ENCODE measurements at places on chromosomes 12 and 14.
A peak's percentile ranks its signal among the peaks of the same experiment; 100 is the strongest.

GRCh38 chr12:67853204-67853603 is 136.0 kb upstream of the IFNG-AS1 start:
- no peak for DNase-seq

DNA sequence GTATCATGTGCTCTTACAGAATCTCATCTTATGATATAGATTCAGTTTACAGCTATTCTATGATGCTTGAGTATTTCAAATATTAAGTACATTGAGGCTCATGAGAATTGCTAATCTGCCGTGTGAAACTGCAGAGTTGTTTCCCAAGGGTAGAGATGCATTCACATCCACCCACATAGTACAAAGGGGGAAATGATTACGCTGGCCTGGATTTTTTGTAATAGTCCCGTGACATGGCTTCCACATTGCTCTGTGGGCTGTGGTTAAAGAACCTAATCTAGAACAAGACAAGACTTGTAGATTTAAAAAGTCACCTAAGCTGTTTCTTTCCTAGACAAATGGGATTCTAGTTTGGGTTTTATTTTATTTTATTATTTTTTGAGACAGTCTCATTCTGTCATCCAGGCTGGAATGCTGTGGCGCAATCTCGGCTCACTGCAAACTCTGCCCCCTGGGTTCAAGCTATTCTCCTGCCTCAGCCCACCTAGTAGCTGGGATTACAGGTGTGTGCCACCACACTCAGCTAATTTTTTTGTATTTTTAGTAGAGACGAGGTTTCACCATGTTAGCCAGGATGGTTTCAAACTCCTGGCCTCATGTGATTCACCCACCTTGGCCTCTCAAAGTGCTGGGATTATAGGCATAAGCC is 13.0 kb upstream of the RIOX1 start:
- DNase-seq: no peak

DNA sequence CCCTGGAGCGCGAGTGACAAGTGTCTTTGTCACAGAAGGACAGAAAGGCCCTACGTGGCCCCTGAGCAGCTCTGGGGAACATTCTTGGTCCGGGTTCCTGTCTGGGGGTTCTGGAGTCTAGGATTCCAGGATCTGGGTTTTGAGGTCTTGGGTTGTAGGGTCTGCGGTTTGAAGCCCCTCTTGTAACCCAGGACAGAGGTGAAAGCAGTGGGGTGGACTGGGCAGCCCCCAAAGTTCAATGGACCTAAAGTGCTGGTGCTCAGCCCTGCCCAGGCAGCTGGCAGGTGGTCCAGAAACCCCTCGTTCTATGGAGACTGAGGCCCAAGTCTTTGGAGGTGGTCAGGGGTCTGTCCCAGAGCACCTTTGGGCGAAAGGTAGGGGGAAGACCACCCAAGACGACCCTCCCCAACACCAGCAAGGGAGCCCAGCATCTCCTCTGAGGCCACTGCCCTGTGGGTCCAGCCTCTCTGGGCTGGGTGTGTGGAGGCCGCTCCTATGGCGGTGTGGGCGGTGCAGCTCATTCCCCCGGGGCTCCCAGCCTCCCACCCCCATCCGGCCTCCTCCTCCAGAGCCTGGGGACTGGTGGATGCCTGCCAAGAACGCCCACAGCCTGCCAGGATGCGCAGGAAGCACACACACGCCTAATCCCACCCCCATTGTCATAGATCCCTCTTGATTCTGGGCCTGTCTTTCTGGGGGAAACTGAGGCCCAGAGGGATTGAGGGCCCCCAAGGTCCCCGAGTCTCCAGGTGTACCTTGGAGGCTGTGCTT is 30.2 kb upstream of the ANKRD9 start:
- no peak for DNase-seq

GRCh38 chr12:1680804-1681492 is 9.9 kb upstream of the ADIPOR2 start:
- DNase-seq: no peak

- peak; percentile 63 for DNase-seq
These were observed 32.2 kb upstream of the GNG2 start for GRCh38 chr14:51828017-51828797.

DNA sequence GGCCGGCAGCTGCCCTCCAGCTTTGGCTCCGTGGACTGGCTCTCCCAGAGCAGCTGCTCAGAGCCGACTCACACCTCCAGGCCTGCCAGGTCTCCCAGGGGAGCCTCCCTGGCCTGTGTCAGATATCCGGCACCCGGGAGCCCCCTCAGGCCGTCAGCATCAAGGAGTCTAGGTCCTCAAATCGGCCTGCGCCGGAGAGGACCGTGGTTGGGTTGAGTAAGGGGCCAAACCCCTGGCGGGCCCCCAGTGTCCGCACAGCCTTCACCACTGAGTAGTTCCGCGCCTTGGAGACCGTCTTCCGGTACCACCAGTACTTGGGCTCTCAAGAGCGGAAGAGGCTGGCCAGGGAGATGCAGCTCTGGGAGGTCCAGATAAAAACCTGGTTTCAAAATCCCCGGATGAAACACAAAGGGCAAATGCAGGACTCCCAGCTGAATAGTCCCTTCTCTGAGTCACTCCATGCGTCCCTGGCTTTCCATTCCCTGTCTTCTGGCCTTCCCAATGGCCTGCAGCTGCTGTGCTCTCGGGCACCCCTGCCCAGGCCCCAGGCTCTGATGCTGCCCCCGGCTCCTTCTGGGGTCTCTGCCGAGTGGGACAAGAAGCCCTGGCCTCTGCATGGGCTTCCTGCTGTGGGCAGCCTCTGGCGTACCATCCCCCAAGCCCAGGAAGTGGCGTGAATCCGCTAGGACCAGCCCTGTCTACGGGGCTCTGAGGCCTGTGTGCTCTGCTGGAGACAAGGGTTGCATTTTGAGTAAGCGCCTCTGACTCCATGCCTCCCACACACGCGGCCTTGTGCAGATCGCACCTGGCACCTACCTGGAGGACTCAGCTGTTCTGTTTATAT is 245.1 kb upstream of the ATXN7L3B start:
- DNase-seq: no peak

DNA sequence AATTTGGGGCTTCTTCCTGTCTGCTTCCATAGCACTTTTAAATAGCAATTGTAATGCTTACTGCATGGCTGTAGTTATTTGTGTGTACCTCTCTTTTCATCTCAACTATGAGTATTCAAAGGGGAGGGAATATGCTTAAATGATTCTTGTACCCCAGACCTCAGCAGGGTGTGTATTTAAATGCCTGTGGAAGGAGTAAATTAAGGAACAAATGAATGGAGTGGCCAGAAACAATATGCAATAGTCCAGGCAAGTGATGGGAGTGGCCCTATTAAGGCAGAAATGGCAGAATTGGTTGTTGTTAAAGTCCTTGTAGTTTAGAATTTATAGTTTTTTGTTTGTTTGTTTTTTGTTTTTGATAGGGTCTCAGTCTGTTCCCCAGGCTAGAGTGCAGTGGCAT is 1.5 kb downstream of the RAD51B start:
- DNase-seq: peak; percentile 6

DNA sequence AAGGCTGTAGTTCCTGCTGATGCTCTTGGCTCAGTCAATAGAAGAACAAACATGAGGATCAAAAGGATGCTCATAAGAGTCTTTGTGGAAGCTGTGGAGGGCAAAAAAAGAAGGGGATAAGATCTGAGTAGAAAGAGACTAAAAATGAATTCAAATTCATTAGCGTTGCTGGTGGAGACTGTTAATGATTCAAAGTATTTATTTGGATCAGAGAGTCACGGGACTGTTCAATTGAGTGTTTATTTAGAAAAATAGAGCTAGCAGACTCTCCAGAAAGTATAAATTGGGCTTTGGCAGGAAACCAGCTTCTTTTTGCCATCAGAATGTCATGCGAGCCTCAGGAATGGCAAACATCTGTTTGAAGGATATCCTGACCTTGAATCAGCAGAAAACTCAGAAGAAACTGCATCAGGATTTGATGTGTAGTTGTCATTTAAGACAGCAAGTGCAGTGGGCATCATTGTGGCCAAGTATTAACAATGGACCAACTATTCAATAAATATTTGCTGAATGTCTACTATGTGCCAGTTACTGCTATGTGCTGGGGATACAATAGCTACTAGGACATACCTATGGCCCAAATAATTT is 126.4 kb downstream of the TBC1D30 start:
- DNase-seq: no peak

Data from Kasumi-1 (cell line).